ENCODE measurements at places on chromosomes 5 and 9. TPM values are rescaled to one million over a fixed set of nuclear protein-coding genes. Genes with fewer than 3 reads are reported as not detected.

The AJM1 gene
- total RNA-seq = 4.8 TPM

The IL3 gene
- total RNA-seq = 11.6 TPM

GRCh38 chr9:115364991-115365390 is 247.0 kb upstream of the TNC start:
- no peak overlapping the region for H3K27ac ChIP-seq
- H3K4me3 ChIP-seq = no peak overlapping the region
- H3K27me3 ChIP-seq = peaks cover 4% of the 10 kb centered on the region
- no peaks in the 10 kb centered on the region for H3K4me1 ChIP-seq

- no peak overlapping the region for H3K27ac ChIP-seq
- H3K4me1 ChIP-seq = no peaks in the 10 kb centered on the region
- DNase-seq = no peak
- H3K4me3 ChIP-seq = no peak overlapping the region
- H3K36me3 ChIP-seq = no peaks in the 10 kb centered on the region
- H3K27me3 ChIP-seq = no peaks in the 10 kb centered on the region
Observed at GRCh38 chr9:1776668-1777067, 238.5 kb upstream of the SMARCA2 start.

Measured in activated CD4-positive, alpha-beta T cell treated with anti-CD3 and anti-CD28 coated beads for 36 hours (primary cell).